ENCODE measurements at places on chromosomes 11 and 22.

DNA sequence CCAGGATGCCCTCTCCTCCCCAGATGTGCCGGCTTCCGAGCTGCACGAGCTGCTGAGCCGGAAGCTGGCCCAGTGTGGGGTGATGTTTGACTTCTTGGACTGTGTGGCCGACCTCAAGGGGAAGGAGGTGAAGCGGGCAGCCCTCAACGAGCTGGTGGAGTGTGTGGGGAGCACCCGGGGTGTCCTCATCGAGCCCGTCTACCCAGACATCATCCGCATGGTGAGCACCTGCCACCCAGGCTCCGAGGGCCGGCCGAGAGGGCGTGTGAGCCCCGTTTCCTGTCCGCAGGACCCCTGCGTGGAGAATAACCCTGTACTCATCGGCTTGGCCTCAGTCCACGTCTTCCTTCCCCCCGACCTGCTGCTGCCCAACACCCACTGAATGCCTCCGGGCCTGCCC is 2.2 kb downstream of the PPP2R5B start:
- no peak for DNase-seq

DNA sequence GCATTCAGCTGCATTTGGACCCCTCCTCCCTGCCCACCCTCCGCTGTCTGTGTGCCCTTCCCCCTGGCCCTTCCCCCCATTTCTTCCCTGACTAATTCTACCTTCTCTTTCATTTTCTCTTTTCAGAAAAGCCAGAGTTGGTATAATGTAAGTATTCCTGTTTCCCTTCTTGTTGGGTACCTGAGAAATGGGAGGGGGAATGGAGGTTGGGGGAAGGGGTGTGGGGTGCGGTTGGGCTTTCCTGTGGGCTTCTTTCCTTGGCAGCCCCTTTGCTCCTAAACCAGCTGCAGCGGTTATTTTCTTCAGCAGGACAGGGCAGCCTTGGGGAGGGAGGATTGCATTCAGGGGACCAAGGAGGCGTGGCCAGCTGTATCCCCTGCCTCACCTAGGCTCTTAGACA is 70.2 kb downstream of the SCN3B start:
- DNase-seq, result no peak

DNA sequence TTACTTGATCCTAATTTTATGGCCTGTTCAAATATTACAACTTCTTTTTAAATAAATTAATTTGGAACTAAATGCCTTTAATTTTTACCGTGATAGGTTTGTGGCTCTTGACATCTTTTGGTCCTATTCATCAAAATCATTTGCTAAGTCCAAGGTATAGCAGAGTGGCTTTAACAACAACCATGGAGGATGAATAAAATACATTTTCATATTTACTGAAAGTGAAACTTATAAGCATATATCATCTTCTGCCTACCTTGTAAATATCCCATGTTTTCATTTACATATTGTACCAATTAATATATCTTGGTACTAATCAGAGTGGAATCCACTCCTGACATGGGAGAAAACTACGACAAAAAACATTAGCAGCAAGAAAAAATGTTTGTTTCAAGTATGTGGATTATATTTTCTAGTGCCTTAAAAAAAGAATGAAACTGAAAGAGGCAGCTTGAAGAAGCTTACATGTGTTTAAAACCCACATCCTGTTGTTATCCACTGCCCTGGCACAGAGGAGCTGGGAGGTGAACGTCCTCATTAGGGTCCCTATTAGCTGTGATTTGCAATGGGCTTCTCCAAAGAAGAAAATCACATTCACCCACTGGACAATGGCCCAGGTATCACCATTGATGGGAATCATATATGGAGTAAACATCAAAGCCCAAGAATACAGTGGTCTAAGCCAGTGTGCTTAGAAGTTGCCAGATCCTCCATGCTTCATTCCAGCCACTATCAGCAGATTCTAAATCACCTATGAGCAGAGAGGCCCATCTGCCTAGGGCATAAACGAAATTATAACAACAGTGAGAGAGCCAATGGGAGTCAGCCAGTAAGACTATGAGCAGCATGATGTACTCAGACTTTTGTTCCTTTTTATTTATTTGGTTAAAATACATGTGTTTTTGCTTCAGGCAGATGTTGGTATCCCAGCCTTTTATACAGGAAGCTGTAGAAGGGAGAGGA is 84.7 kb downstream of the MAML2 start:
- no peak for DNase-seq

DNA sequence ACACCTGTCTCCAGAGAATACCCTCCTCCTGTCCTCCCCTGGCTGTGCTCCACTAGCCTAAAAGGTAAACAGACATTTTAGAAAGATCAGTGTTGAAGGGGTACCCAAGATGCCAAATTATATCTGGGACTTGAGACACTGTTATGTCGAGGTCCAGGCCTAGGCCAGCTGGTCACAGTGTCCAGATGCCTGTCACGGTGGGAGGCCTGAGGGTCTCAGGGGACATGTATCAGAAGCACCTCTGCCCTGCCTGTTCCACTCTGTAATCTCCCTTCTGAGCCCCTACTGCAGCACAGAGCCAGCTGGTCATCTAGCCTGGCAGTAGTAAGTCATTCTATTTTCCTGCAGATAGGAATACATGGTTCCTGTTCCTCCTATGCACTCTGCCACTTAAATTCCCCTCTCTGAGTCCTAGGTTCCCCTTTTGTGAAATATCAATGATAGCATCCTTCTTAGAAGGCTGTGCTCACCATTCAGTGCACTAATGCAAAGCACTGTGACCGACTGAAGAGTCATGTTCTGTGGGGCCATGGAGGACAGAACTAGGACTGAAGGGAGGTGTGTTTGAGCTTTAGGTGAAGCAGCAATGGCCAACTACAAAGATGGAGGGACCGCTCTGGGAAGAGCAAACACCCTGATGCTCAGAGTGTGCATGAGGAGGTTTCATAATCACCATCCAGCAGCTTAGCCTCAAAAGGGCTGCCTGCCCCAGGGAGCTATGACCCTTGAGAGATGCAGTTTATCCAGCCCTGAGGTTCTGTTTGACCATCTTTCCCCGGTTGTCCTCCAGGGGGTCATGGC is 44.8 kb upstream of the TUB start:
- DNase-seq, result no peak

GRCh38 chr11:72759468-72759985 is 7.3 kb upstream of the ARAP1 start:
- no peak for DNase-seq

DNA sequence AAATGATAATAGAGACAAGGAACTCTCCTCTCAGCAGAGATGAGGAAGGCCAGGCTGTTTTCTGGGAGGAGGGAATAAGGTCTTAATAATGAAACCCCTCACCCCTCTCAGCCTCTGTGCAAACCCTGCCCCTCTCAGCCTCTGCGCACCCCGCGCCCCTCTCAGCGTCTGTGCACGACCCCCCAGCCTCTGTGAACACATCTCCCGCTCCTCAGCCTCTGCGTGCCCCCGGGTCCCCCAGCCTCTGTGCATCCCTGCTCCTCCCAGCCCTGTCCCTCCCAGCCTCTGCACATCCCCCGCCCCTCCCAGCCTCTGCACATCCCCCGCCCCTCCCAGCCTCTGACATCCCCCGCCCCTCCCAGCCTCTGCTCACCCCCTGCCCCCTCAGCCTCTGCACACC is 837.8 kb downstream of the TBC1D22A start:
- DNase-seq, result no peak

DNA sequence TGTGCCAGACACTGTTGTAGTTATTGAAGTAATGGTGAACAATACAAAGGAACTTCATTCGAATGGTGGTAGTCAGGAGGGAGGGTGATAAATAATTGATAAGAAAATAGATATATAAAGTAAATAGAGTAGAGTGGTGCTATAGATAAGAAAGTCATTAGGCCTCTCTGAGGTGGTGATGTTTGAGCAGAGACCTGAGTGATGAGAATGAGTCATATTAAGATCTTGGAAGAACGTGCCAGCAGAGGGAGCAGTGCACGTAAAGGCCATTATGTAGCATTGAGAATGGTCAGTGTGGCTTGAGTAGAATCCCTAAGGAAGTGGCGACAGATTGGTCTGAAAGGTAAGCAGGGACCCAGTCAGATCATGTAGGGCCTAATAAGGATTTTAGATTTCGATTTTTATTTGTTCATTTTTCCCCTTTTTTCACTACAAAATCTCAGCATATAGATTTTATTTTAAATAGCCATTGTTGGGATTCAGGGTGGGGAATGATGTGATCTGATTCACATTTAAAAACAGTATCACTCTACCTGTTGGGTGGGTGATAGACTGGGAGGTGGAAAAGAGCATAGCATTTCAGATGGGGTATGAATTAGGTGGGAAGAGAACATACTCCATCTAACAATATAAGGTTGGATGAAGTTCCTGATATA is 44.7 kb downstream of the CCDC90B start:
- peak; percentile 74 for DNase-seq

- DNase-seq, result no peak
Measured at GRCh38 chr11:75770102-75770501, 1.5 kb downstream of the DGAT2 start.

DNA sequence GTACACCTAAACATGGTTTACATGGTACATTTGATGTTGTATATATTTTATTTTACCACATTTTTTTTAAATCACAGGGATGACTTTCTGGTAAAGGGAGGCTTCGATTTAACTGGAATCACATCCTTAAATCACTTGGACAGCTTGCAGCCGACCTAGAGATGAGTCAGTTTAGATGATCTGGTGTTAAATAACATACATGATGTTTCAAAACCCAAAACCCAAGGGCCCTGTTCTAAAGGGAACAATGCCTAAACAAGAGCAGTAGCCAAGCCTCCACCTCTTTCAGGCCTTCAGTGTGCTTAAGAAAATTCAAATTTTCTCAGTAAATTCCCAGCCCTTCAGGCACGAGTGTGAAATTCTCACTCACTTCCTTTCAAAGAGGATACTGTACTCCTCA is 108.8 kb downstream of the WT1 start:
- DNase-seq, result no peak

GRCh38 chr11:124865902-124866851 is 945 bp downstream of the ROBO3 start:
- no peak for DNase-seq

- DNase-seq, result no peak
Measured at GRCh38 chr11:94077552-94078293, 50.9 kb upstream of the PANX1 start.

- DNase-seq, result no peak
Measured at GRCh38 chr11:2804189-2804588, 81.4 kb downstream of the CDKN1C start.

- DNase-seq, result peak; percentile 23
Measured at GRCh38 chr11:128859563-128860441, 7.3 kb downstream of the KCNJ1 start.

GRCh38 chr11:975827-976226 is 50.2 kb downstream of the AP2A2 start:
- peak; percentile 22 for DNase-seq

DNA sequence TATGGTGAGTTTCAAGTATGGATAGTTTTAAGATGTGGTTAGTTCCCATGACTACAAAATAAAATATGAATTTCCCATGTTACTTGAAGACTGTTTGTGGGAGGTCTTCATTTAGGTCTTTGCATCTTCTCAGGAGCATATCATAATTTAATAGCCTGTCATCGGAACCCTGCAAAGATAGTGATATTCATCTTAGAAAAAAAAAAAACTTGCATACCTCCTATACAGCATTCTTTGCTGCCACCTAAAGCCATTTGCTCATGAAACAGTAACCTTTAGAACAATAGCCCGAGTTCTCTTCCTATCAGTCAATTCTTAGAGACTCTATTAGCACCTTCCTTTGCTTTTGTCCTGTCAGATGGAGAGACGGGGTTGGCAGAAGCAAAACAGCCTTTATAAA is 75.3 kb downstream of the ARFGAP2 start:
- no peak for DNase-seq

- no peak for DNase-seq
Measured at GRCh38 chr11:130706572-130706971, 209.7 kb downstream of the SNX19 start.

GRCh38 chr11:126305699-126306098 is 1.8 kb downstream of the DCPS start:
- no peak for DNase-seq

- DNase-seq, result no peak
Measured at GRCh38 chr11:129223701-129224149, 31.6 kb upstream of the ARHGAP32 start.

- no peak for DNase-seq
Measured at GRCh38 chr11:131584785-131585592, 214.6 kb downstream of the NTM start.

DNA sequence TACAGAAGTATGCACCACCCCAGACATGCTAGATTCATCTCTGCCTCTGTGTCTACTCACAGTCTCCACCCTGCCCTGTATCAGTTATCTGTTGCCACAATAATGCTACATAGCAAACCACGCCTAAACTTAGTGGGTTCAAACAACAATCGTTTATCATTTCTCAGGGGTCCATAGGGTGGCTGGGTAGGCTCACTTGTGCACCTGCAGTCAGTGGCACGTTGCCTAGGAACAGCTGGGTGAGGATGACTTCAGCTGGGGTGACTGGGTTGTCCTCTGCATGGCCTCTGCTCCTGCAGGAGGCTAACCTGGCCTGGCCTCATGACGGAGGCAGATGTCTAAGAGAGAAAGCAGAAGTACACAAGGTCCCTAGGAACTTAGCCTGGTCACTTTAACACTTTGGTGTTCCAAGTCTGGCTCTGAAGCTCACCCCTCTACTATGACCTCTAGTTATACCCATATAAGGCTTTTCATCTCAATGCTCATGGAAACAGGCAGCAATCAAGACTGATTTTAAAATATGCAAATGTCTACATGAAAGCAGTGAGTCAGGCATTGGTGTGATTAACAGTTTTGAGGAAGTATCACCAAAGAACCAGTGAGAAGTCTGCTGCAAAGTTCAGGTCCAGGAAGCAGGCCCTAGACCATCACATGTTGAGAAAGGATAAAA is 10.7 kb downstream of the OLFML1 start:
- DNase-seq, result no peak

- peak; percentile 13 for DNase-seq
Measured at GRCh38 chr11:94201004-94201465, 72.4 kb downstream of the PANX1 start.

GRCh38 chr11:77171885-77172665 is 44.0 kb downstream of the MYO7A start:
- no peak for DNase-seq

- no peak for DNase-seq
Measured at GRCh38 chr11:94776351-94777321, 8.5 kb downstream of the AMOTL1 start.

DNA sequence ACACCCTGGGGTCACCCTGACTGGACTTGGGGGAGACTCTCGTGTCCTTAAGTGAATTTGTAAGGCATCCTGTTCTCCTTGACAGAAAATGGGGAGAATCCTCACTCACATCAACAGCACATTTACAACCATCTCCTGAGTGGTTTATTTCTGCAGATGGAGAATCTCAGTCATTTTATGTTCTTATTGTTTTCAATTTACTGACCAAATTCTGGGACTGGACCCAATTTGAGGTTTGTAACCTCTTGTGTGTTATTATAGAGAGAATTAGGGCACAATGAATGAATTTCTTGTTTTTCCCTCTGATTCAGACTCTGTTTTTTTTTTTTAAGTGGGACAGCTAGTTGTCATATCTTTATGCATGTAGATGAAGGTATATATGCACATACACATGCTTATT is 104.9 kb downstream of the ADAMTS15 start:
- DNase-seq, result no peak

DNA sequence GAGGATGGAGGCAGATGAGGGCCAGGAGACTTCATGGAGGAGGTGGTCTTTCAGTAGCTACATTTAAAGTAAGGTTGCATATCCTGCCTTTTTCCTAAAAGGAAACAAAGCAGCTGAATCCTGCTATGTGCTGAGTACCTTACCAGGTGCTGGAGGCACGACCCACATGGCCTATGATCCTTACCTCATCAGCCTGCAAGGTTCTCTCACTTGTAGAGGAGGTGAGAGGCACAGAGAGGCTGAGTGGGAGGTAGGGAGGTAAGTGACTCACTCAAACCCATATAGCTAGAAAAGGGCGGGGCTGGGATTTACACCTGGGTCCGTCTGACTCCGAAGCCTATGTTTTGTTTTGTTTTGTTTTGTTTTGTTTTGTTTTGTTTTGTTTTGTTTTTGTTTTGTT is 75.8 kb downstream of the BUD13 start:
- no peak for DNase-seq

Measured in brain microvascular endothelial cell (primary cell).